Cerebellum (tissue), 4 donors: ENCODE measurements at places on chromosomes 12 and 14. TPM values are rescaled to one million over a fixed set of nuclear protein-coding genes. Genes with fewer than 3 reads are reported as not detected.

Gene RPL10L
- total RNA-seq, result not detected

Gene PRH1
- total RNA-seq, result 105 TPM

Gene RNASE3
- total RNA-seq, result not detected

Gene ARMH4
- total RNA-seq, result 47.2 TPM

Gene EGLN3
- total RNA-seq, result 9.2 TPM

Gene PLEKHG7
- not detected for total RNA-seq

Gene NKX2-1
- not detected for total RNA-seq

Gene ADSS1
- 1.9 TPM for total RNA-seq
